ENCODE measurements at places on chromosomes 1 and 21.
A peak's percentile ranks its signal among the peaks of the same experiment; 100 is the strongest.

DNA sequence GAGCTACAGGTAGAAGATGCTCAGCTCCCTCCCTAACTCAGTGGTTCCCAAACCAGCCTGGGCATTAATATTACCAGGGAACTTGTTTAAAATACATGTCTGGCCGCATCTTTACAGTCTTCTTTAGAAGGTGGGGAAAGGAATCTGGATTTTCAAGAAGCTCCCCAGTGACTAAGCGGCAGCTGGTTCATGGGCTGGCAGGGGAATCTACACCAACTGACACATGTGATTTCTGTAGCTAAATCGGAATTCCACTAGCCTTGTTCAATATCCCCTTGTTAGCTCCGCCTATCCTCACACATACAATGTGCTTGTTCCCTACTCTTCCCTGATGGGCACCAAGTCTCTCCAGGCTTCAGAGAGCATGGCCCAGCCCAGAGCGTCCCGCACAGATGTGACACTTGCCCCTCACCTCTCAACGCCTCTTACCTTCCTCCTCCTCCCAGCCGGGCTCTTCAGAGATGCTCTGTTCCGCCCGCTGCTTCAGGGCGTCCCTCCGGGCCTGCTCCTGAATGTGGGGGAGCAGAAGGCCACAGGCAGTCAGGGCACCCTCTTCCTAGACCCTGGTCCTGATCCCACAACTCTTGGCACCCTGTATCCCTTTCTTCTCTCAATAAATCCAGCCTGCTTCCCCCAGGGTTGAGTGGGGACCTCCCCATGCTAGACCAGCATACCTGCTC is 15.3 kb downstream of the TSSK3 start:
- no peak for DNase-seq

GRCh38 chr21:43727519-43728153 is 8.7 kb downstream of the PDXK start:
- peak; percentile 44 for DNase-seq

- peak; percentile 36 for DNase-seq
Observed at GRCh38 chr1:42480921-42481320, 17.8 kb downstream of the CCDC30 start.

DNA sequence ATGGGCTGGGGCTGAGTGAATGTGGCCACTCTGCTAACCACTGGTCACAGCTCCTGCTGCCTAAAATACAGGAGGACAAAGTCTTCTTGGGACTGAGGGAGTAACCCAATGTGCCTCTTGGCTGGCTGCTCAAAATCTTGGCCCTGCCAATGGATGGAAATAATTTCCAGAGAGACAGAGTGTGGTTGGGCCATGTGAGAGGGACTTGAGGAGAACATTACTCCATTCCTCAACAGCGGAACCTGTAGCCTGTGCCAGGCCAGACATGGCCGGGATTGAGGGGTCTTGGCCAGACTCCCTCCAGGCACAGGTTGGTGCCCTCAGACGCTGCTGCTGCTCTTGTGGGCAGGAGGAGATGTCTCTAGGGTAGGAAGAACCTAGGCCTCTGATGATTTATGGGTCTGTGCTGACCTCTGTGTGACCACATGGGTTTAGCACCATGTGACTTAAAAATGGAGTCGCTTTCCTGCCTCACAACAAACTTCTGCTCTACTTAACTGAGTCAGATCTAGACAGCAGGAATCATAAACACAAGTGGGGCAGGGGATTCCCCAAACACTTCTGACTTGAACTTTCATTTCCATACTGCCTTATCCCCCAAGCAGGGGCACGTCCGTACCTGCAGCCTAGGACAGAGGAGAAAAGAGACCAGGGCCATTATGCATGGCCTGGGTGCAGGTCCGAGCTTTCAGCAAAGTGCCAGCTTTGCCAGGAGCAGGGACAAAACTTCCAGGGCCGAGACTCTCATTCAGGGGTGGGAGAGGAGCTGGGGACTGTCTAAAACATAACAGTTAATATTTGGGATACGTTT is 79.2 kb downstream of the CD34 start:
- DNase-seq: no peak

- peak; percentile 79 for DNase-seq
Observed at GRCh38 chr1:38037221-38037939, 9.2 kb downstream of the POU3F1 start.

GRCh38 chr1:36804669-36805314 is 229.5 kb downstream of the GRIK3 start:
- DNase-seq: no peak

DNA sequence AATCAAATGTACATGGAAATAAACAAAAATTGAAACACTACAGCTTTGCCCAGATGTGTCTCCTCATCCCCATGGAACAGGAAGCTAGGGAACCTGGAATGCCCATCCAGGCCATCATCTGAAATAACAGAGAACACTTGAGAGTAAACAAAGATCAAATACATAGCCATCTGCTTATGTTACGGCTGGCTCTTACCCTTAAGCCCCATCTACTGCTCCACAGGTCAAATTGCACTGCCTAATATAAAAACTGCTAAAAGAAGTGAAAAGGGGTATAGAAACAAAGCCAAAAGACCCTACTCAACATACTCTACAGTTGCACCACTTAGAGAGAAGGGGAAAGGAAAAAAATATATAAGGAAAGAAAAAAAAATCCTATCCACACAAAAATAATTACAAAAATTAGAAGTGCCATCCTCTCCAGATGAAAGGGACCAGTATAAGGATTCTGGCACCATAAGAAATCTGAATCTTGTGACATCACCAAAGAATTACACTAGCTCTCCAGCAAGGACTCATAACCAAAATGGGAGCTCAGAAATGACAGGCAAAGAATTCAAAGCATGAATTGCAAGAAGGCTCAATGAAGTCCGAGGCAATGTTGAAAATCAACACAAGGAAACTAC is 26.9 kb downstream of the OR6Y1 start:
- peak; percentile 41 for DNase-seq

GRCh38 chr1:65310078-65310587 is 790 bp downstream of the DNAJC6 start:
- peak; percentile 92 for DNase-seq

DNA sequence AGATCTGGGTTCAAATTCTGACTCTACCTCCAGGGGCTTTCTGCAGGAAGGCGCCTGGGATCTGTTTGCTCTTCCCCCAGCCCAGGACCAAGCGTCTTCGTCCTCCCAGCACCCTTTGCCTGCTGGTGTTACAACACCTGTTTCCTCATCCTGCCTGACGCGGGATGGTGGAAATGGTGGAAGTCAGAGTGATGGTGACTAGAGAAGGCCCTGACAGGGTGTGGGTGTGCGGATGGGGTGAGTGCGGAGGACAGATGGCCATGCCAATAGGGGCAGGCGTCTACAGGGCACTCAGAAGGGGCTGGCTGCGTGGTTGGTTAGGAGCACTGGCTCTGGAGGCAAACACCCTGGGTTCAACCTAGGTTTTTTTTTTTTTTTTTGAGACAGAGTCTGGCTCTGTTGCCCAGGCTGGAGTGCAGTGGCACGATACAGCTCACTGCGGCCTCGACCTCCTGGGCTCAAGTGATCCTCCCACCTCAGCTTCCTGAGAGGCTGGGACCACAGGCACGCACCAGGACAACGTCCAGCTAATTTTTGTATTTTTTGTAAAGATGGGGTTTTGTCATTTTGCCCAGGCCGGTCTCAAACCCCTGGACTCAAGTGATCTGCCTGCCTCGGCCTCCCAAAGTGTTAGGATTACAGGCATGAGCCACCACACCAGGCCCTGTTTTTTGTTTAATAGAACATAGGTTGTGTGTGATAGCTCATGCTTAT is 1.5 kb downstream of the THEMIS2 start:
- DNase-seq: peak; percentile 45

- no peak for DNase-seq
Observed at GRCh38 chr1:202157945-202158344, 2.5 kb downstream of the PTPN7 start.

DNA sequence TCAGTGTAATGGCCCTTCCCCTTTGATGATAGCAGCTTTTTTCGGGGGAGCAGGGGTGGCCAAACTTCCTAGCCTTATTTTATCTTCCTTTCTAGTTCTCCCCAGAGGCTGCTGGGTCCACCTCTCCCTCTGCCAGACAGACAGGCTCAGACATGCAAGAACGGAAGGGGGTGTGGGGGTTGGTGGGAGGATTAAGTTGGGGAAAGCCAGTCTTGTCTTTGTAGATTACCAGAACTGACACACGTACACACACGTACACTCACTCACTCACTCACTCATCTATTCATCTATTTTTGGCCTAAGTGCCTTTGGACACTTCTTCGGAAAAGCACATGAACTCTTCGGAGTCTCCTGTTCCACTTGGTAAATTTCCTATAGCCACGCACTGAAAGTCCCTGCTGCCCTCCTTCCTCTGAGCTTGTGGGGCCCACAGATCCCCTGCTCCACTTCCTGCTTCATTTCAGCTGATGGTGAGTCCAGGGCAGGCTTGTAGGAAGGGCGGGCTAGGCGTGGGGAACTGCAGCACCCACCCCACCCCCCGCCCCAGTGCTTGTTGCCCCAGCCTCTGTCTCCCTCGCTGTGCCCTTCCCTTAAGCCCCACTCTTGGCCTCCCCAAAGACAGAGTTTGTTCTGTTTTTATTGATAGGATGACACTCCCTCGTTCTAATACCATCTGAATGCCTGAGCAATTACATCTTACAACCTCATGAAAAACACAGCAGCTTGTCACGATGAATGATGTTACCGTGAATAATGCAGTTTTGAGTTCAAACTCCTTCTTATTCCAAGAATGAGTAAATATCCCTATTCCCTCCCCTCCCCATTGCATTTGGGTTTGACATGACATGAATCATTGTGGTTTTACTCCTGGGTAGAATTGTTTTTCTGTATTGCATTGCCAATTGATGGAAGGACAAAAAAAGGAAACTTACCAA is 60.7 kb upstream of the ATP5PO start:
- peak; percentile 38 for DNase-seq

DNA sequence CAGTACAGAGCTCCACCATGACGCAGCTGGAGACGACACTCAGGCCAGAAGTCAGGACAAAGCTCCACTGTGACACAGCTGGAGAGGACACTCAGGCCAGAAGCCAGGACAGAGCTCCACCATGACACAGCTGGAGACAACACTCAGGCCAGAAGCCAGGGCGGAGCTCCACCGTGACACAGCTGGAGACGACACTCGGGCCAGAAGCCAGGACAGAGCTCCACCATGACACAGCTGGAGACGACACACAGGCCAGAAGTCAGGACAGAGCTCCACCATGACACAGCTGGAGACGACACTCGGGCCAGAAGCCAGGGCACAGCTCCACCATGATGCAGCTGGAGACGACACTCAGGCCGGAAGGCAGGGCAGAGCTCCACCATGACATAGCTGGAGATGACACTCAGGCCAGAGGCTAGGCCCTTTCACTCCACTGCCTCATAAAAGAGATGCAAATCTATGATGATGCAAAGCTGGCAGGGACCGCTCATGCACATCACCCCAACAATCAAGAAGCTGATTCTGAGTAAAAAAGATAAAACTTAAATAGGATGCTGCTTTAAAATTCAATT is 13.6 kb upstream of the OR2B11 start:
- DNase-seq: peak; percentile 22

DNA sequence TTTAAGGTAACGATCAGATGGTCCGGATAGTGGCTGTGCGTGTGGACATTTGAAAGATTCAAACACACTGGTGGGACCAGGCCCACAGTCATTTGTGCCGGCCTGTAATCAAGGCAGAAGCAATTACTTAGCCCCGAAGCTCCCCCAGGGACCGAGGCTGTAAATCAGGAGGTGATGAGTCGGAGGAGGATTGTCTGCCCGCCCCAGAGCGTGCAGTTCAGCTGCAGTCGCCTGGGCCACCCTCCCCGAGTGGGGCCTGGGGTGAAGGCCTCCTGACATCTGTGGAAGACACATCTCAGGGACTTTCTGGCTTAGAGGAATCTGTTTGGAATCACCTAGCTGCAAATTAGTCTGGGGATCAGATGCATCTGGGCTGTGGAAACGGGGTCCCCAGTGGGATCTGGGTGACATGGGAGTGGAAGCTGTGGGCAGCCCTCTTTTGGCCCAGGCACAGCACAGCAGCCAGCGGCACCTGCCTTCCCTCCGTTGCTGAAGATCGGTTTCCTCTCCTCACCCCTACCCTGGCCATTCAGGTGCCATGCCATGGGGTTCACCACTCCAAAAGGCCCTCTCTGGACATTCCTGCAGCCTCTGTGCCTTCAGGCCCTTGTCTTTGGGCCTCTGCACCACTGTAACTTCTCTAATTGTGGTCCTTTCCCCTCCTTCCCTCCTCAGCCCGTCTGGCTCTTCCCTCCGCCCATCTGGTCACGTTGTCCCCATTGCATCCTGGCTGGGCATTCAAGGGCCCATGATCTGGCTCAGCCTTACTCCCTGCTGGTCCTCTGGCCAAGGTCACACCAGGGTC is 25.7 kb downstream of the LHX4 start:
- DNase-seq: no peak

- DNase-seq: peak; percentile 26
Observed at GRCh38 chr1:209800984-209801834, 4.7 kb downstream of the IRF6 start.

DNA sequence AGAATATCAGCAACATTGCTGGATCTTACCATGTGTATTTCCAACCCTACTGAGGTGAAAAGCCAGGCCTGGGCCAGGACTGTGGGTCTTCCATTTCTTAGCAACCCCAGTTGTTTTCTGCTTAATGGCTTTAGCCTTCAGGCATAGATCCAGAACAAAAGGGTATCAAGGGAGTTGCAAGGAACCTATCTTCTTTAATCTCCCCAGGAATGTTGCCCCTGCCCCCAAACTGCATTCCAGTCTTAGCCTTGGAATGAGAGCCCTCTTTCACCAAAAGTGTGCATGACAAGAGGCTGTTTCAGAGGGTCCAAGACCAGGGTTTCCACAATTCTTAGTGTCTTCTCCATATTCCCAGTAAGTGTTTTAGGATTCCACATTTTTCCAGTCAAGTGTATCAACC is 87.9 kb upstream of the SOX13 start:
- no peak for DNase-seq

GRCh38 chr1:166089804-166090203 is 77.0 kb downstream of the FAM78B start:
- no peak for DNase-seq

- no peak for DNase-seq
Observed at GRCh38 chr1:224591326-224591725, 24.8 kb upstream of the CNIH3 start.

DNA sequence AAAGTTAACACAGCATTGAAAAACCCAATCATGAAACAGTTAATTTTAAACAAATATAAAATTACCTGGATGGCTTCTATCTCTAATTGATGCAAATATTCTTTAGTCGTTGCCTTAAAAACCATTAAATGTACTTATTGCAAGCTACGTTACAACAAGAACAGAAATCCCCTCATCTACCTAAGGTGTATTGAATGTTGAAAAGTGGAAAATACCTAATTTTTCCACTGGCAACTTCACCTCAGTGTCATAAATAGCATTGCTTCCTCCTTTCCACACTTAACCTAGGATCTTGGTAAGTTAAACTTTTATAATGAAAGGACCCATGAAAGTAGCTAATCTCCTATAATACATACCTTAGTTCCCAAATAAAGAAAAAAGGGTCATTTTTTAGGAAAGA is 5.4 kb downstream of the GADD45A start:
- DNase-seq: no peak
